NCI-H1092 treated with DMSO at 0.1 percent for 48 hours (cell line): ENCODE measurements at places on chromosomes 1 and 21.

- no peak for DNase-seq
Measured at GRCh38 chr1:76786222-76786621, 81.1 kb upstream of the ST6GALNAC5 start.

- DNase-seq = no peak
Measured at GRCh38 chr1:159989581-159989980, 35.5 kb upstream of the SLAMF9 start.

- no peak for DNase-seq
Measured at GRCh38 chr1:53627031-53627430, 111.9 kb downstream of the GLIS1 start.

GRCh38 chr1:72516826-72517225, 234.5 kb upstream of the NEGR1 start:
- DNase-seq = no peak

- no peak for DNase-seq
Measured at GRCh38 chr1:217910791-217911320, 279.7 kb downstream of the SPATA17 start.

DNA sequence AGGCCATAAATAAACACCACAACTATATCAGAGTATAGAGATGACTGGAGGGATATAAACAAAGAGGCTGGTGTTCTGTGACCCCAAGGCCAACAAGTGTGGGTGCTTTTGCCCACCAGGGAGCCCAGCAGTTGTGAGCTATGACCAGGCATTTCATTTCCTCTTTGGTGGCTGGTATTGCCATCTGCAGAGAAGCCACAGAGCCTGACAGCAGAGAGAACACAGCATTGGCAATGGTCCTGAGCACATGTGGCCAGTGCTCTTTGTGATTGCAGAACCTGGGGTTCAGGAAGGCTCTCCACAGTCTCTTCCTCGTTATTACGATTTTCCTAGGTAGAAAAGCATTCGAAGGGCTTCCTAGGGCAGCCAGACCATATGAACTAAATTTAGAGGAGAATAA, 112.3 kb downstream of the TM2D1 start:
- no peak for DNase-seq
